ENCODE measurements at places on chromosomes 4 and X.
A peak's percentile ranks its signal among the peaks of the same experiment; 100 is the strongest.

DNA sequence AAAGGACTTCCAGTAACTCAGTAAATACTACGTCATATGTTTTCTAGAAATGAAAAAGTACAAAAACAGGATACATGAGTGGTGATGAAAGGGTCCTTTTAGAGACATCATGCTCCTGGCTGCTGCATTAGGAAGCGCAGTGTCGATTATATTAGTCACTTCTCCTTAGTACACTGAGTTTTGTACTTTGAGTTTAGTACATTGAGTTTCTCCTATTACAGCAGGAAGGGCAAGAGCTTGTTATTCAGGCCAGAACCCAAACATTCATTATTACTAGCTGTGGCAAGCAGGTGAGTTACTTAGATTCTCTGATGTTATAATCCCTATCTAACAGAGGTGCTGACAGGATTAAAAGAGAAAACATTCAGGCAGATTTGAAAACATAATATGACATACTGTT lies 21.3 kb downstream of the RPGR start:
- DNase-seq: no peak

- DNase-seq: no peak
These were observed 51.2 kb downstream of the TRIML1 start for GRCh38 chr4:188190461-188190860.

DNA sequence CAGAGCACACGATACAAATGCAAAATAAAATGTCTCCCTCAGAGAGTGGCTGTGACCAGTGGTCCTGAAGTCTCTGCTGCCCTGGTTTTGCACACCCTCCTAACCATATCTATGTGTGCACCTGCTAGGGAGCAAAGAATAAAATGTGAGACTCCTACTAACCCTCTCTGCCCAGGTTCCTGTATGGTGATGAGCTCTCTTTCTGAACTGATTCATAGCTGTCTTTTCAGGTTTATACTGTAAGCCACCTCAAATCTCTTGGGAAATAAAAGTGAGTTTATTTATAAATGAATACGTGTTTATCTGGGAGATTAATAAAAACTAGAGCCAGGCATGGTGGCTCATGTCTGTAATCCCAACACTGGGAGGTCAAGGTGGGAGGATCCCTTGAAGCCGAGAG lies 126.0 kb upstream of the RBPJ start:
- DNase-seq: no peak

GRCh38 chr4:82275431-82276331 lies 98.1 kb downstream of the HNRNPD start:
- no peak for DNase-seq

DNA sequence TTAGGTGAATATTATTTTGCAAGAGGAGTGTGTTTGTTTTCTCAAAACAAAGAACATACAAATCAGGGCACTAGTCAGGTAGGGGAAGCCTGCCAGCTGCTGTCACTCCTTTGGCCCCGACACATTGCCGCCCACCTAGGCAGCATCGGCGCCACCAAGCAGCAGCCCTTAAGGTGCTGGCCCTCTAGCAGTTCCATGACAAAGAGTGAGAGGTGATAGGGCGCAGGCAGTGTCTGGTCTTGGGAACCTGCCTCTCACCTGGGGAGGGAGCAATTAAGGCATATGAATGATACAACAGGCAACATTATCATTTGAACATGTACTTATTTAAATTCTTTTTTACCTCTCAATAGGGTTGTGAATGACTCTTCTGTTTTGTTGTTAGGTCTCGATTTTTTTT lies 135.1 kb downstream of the PLS3 start:
- DNase-seq: no peak

GRCh38 chrX:139720979-139721378 lies 13.0 kb upstream of the MCF2 start:
- no peak for DNase-seq

GRCh38 chr4:2647403-2648158 lies 108.6 kb downstream of the TNIP2 start:
- DNase-seq: no peak

GRCh38 chr4:158162631-158163030 lies 10.2 kb downstream of the GASK1B start:
- no peak for DNase-seq

DNA sequence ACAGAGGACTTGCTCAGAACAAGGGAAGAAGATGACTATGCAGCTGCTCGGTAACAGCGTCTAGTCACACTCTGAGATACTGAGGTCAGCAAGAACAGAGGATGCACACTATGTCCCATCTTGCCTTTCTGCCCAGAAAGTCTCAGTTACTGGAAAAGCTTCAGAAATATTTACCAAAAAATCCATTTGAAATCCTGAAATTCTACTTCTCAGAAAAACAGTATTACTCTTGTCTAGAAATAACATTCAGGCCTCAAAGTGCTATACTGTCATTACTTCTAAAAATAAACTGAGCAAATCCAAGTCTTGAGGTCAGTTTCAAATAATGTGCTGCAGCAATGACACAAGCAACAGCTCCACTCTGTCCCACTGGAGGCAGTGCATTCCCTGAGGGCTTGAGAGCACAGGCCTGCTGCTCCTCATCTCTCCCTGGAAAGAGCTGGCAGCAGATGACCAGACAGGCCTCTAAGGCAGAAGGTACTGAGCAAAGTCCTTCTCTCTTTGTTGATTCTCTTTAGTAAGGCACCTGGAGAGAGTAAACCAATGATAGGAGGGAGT lies 76.9 kb downstream of the CAMK2D start:
- DNase-seq: no peak

DNA sequence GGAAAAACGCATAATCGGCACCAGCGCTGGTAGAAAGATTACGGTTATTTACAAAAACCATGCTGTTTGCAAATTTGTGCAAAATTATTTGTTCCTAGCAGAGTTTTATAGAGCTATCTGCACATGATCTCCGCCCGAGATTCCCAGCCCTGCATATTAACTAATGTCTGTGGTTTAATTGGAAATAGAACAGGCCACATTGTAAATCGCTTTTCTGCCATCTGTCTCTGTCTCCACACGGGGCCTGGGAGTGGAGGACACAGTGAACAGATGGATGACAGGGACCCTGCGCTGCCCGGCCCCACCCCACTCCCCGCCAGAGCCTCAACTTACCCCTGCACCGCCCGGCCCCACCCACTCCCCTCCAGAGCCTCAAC lies 126.9 kb downstream of the FAM53A start:
- no peak for DNase-seq

DNA sequence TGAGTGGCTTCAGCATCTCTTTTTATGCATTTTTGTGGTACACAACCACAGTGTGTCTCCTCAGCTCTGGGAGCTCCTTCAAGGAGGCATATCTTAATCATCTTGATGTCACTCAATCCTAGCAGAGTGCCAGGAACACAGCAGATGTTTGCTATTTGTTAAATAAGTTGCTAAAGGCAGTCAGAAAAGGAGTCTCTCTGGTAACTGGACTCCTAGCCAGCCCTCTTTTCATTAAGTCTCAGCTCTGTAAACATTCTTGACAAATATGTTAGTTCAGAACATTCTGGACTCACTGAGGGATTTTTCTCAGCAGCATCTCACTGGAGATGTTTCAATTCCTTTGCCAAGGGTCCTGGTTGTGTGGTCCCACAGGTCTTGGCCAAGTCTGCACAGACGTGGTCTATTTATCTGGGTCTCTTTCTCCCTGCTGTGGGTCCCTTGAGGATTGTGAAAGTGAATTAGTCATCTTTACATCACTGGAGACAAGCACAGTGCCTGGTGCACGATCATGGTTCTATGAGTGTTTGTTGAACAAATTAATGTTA lies 20.3 kb upstream of the FAM9C start:
- no peak for DNase-seq

- no peak for DNase-seq
These were observed 4.2 kb upstream of the MTMR1 start for GRCh38 chrX:150688911-150689451.

GRCh38 chrX:115589419-115589818 lies 28.4 kb downstream of the PLS3 start:
- no peak for DNase-seq

DNA sequence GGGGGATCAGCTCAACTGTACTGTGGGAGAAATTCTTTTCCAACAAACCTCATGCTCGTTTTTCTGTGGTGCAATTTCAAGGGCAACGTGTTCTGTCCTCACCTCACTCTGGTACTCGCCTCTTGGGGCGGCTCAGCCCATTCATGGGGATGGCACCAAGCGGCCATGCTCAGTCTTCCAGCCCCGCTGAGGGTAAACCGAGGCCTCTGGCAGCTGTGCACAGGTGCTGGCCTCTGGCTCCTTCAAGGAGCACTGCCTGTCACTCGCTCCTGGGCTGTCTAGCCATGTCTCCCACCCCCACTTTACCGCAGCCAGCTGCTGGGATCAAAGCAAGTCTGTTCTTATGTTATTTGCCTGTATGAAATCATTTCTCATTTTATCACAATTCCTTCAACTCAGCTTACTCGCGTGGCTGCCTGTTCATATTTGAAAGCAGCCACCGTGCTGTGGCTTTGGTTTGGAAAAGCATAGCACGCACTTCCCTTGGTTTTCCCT lies 70.2 kb downstream of the MTMR1 start:
- no peak for DNase-seq

- DNase-seq: peak; percentile 87
These were observed 309 bp upstream of the CTBP1 start for GRCh38 chr4:1249148-1249730.

GRCh38 chrX:107851215-107851614 lies 25.5 kb downstream of the MID2 start:
- DNase-seq: no peak

DNA sequence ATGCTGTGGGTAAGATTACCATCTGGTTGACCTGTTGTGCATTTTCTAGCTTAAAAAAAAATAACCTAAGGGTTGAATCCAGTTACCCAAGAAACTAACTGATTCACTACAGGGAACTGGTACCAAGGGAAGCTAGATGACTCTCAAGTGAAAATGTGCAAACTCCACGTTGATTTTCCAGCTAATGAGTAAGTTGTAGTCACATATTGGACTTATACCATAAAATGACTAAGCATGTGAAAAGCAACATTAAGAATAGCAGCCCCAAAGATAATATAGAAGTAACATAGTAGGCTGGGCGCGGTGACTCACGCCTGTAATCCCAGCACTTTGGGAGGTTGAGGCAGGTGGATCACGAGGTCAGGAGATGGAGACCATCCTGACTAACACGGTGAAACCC lies 270.9 kb downstream of the SPRY1 start:
- DNase-seq: no peak

- no peak for DNase-seq
These were observed 50.4 kb upstream of the ARX start for GRCh38 chrX:25066131-25066530.

GRCh38 chr4:126470862-126471261 lies 1156.1 kb downstream of the FAT4 start:
- no peak for DNase-seq

DNA sequence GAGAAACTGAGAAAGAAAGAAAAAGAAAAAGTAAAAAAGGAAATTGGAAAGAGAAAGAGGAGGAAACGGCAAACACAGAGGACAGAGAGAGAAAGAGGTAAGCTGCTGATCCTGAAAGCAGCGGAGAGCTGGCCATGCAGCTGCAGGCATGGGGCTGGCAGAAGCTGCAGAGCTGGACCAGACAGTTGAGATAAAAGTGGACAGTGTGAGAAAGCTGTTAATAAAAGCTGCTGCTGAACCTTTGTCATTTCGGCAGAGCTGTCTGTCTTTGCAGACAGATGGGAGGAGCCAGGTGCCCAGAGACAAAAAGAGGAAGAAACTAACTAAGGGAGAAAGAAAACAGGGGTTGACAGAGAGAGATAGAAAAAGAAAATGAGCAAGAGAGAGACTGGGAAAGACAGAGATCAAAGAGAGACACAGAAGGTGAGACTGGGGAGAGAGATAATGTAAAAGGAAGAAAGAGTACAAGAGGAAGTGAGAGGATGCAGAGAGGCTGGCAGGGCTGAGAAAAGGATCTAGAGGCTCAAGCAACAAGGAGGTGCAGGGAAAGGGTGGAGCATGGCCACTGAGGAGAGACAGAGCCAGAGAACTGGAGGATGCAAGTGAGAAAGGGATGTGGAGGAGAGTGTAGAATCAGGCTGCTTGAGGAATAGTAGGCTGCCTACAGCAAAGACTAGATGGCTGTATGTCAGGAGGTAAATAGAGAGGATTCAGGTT lies 376.8 kb upstream of the FGF16 start:
- DNase-seq: no peak

DNA sequence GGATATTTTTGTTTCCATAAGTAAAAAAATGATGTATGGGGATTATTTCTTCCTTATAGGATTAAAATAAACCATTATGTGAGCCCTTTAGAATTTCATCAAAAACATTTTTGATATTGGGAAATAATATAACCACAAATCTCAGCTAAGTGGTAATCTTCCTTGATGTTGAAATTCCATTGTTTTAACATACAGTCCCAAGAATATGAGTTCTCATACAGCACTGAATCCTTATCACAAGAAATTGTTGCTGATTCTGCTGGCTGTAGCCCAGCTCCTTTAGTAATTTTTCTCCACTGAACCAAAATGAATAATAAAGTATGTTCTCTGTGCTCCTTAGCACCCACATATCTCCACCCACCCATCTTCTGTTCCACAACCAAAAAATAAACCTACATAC lies 41.9 kb upstream of the FAM47B start:
- DNase-seq: no peak

DNA sequence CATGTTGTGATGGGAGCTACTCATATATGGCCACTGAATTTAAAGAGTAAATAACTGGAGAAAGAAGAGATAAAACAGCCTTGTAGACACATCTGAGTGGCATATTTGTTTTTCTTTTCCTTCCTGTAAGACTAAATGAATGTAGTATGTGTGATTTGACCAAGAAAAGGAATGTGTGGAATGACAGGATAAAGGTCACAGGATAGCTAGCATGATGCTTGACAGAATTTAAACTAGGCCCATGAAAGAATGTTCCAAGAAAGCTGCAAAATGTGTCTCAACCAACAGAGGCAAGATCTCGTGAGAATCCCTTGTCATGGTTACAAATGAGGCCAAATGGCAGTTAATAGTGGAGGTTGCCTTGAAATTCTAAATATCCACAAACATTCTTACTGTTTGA lies 137.0 kb downstream of the KCNIP4 start:
- DNase-seq: no peak

- DNase-seq: no peak
These were observed 1135.7 kb upstream of the AGA start for GRCh38 chr4:178577933-178578332.

DNA sequence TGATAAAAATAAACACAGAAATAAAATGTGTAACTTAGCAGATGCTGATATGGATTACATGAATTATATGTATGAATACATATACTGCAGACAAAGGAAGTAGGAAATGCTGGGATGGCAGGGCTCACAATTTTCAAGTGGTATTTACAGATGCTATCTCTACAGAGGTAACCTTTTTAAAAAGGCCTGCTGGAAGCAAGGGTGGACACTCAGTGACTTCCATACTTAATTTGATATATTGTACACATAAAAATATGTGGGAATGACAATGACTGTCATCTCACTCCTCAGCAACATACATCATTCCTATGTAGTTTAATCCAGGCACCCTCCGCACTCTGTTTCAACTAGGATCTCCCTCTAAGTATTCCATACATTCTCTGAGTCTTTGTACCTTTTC lies 452.9 kb downstream of the DTHD1 start:
- no peak for DNase-seq

DNA sequence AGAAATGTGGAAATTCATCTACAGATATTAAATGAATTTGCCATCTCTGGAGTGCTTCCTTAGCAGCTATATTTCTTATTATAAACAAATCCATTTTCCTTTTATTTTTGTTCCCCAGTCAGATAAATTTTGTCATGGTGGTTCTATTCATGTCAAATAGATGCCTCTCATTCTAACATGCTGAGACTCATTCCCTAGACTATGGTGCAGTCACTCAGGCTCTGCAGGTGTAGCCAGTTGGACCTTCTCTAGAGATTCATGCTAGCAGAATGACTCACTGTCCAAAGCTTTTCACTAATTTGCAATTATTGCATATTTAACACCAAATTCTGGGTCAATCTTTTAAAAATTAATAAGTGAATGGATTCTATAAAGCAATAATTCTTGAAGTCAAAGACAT lies 1392.7 kb downstream of the PCDH7 start:
- DNase-seq: no peak
